ENCODE measurements at places on chromosomes 5 and 9.

GRCh38 chr5:122901346-122901745 lies 55.9 kb downstream of the SNX24 start:
- DNase-seq, result no peak

DNA sequence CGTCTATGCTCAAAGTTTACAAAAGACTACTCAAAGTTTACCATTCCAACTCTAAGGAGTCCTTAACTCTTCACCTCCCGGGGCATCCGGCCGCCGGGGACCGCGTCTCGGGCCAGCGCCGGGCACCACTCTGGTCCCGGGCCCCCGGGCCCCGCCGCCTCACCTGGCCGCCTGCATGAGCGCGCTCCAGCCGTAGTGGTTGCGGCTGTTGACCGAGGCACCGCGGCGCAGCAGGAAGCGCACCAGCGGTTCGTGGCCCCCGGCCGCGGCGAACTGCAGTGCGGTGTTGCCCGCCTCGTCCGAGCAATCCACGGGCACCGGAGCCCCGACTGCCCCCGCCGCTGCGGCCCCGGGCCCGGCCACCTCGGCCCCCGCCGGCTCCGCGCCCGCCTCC lies 388 bp downstream of the ANKS6 start:
- no peak for DNase-seq

DNA sequence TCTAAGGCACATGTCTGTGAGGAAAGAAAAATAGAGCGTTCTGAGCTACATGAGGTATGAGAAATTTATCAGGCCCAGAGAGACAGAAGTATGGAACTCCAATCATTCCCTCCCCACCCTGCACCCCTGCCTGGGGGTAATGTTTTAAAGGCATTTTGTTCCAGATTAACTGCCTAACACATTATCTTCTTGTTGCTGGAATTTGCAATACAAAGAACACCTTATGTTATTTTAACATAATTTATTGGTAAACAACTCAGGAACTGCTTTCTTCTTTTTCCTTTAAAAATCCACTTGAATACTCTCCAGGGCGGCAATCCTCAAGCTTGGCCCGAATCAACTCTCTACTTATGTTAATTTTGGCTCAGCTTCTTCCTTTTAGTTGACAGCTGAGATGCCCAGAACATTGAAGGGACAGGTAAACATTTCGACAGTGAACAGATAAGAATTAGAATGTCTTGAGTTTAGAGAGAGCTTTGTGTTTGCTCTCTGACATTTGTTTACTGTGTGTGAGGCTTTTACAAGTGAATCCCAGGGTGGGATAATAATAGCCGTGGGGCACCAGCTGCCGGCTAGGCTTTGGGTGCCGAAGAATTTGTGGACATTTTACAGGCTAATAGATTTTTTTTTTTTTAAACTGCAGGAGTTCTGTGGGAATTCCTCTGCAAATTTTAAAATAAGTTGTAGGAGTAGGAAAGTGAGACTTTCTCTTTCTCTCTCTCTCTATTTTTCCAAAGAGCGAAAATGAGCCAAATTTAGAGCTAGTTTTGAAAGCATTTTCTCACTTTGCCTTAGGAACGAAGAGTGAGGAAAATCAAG lies 96.4 kb upstream of the TAF11L2 start:
- DNase-seq, result no peak

DNA sequence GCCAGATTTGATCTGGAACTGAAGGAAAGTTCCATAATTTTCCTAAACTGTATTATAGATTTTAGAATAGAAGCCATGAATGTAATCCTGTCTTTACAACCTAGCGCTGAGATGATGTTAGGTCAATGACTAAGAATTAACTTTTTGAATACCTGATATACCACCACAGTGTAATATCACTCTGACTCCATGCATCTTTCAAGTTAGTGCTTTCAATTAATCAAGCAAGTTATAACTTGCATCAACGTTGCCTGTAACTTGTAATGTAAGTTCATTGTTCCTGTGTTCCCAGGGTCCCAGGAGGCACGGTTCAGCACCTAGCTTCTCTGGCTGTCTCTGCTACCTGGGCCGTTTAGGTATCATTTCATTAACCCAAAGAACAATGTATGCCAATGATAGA lies 139.3 kb downstream of the CSNK1G3 start:
- no peak for DNase-seq

- no peak for DNase-seq
Measured at GRCh38 chr9:104200456-104200994, 106.4 kb downstream of the SMC2 start.

DNA sequence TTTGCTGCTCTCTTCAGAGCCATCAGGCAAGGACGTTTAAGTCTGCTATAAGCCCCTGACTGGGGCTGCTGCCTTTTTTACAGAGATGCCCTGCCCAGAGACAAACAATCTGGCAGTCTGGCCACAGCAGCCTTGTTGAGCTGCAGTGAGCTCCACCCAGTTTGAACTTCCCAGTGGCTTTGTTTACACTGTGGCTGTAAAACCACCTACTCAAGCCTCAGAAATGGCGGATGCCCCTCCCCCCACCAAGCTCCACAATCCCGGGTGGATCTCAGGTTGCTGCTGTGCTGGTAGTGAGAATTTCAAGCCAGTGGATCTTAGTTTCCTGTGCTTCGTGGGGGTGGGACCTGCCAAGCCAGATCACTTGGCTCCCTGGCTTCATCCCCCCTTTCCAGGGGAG lies 59.7 kb upstream of the SNCAIP start:
- DNase-seq, result no peak

DNA sequence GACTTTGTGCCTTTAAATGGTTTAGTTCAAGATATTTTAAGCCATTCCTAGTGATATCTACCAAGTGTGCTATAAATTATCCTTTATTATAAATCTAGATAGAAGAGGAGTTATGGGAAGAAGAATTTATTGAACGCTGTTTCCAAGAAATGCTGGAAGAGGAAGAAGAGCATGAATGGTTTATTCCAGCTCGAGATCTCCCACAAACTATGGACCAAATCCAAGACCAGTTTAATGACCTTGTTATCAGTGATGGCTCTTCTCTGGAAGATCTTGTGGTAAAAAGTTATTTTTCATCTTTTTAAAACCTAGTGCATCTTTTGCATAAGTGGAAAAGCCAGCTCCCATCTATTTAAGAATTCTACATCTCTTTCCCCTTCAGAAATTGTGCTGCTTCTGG lies 18.6 kb downstream of the SLC23A1 start:
- no peak for DNase-seq

- DNase-seq, result peak; percentile 69
Measured at GRCh38 chr5:103834216-103834615, 271.6 kb upstream of the NUDT12 start.

- peak; percentile 95 for DNase-seq
Measured at GRCh38 chr5:169576181-169576598, 7.4 kb upstream of the SPDL1 start.

- DNase-seq, result peak; percentile 43
Measured at GRCh38 chr5:112762113-112762810, 24.6 kb downstream of the APC start.

DNA sequence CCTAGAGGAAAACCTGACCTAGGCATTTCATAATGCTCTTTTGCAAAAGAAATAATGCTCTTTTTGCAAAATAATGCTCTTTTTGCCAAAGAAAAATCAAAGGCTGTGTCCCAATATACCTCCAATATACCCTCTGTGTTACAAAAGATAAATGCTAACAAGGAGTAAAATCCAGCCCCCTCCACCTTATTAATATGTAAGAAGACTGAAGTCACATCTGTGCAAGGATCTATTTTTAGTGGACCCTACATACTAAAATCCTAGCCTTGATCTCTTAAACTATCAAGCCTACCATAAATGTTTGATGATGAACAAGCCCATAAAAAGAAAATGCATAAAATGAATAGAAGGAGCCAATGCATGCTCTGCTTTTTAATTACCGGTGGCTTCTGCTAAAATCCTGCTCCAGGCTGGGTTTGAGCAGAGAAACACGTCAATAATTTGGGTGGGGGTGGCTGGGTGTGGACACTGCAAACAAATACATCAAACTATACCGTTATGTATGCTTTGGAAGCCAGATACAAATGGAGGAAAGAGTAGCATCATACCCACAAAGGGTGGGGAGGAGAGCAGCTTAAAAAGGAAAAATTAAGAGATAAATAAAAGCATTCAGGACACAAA lies 131.6 kb downstream of the SEMA6A start:
- no peak for DNase-seq
